ENCODE measurements at places on chromosomes 1 and 21.

DNA sequence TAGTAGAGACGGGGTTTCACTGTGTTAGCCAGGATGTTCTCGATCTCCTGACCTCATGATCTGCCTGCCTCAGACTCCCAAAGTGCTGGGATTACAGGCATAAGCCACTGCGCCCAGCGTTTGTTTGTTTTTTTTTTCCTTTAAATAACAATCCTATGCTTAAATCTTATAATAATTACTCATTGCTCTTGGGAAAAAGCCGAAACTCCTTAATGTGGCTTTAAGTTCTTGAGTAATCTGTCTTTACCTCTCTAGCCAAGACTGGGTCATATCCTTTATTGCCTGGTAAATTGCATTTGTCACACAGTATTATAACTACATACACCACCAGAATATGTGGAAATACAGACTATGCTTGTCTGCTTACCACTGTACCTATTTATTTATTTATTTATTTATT lies 97.1 kb downstream of the MACF1 start:
- no peak for DNase-seq

GRCh38 chr1:36909946-36910725 lies 124.2 kb downstream of the GRIK3 start:
- no peak for DNase-seq

DNA sequence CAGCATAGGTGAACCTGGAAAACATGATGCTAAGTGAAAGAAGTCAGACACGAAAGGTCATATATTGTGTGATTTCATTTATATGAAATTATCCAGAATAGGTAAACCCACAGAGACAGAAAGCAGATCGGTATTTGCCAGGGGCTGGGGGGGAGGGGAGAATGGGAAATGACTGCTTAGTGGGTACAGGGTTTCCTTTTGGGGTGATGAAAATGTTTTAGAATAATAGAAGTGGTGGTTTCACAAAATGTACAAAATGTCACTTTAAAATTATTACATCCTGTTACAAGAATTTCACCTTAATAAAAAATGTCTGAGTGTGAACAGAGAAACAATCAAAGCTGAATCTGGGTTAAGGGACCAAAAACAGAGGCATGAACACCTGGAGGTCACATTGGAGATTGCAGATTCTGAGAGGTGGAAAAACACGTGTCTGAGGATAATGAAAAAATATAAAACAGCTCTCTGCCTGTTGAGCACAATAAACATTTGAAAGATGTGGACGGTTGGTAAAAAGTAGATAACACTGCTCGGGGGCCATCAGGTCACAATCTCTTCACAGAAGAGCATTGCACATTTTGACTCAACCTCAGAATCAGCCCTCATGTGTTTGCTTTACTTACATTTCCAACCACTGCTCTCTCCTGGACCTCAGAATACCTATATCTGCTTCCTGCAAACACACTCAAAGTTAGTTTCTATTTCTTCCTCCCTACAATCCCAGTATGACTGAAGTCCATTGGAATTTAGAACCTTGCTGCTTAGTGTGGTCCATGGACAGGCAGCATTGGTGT lies 3.2 kb downstream of the SLAMF6 start:
- DNase-seq, result no peak

- DNase-seq, result no peak
Measured at GRCh38 chr1:172117800-172118199, 276.5 kb downstream of the DNM3 start.

DNA sequence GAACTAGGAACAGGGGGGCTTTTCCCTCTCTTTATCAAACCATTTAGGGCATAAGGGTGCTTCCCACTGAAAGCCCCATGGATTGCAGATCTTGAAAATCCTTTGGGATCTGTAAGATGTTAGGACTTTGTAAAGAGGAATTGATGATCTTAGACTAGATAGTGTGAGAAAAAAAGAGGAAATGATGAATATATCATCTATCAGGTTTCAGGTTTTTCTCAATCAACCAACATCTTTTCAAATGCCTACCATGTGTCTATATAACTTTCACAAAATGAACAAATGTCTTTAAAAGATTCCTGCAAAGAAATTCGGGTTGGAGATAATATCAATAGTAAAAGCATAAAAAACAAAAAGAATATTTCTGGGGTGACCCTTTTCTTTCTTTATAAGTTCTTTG lies 50.1 kb downstream of the KCNC4 start:
- DNase-seq, result no peak

DNA sequence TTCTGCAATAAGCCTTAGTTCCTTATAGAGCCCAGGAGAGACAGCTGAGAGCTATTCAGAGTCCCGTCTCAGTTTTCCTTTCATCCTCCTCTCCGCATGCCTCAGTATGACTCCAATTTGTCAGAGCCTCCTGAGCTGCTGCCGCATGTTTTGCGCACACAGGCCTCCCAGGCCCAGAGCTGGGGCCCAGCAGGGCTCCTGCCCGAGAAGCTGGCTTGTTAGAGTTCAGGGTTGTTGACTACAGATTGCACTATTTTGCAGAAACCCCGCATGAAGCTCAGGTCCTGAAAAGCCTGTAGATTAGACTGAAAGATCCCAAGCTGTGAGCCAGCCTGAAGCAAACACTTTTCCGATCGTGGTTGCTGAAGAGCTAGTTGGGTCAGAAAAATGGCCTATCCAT lies 51.5 kb downstream of the IGSF5 start:
- peak; percentile 34 for DNase-seq

- DNase-seq, result no peak
Measured at GRCh38 chr1:199298825-199299224, 660.0 kb downstream of the PTPRC start.

DNA sequence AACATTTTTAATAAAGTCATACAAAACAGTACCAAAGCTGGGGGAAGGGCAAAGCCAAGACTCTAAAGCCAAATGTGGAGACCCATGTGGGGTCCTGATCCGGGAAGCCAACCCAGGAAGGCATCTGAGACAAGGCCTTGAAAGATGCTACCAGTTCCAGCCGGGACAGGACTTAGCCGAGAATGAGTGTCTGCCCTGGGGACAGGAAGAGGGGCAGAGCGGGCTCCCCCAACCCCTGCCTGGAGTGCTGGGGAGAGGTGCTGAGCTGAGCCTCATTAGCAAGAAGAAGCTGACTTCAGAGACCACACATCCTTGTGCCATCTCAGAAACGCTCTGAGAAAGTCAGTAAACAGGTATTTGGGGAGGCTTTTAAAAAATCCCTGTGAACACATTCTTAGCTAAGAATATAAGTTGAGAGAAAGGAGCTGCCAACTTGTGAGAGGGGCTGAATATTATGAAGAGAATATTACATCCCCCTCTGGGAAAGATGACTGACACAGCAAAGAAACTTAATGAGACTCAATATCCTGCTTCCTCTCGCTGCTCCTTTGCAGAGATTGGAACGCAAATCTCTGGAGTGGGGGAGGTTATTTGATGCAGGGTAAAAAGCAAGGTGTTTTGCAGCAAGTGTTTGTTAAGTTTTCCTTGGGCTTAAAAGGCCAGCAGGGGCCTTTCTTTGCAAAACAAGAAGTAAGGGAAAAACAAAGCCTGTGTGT lies 103.3 kb upstream of the KCND3 start:
- no peak for DNase-seq

GRCh38 chr1:230858236-230858820 lies 10.0 kb downstream of the C1orf198 start:
- DNase-seq, result no peak

- no peak for DNase-seq
Measured at GRCh38 chr1:170704256-170704655, 40.3 kb downstream of the PRRX1 start.

DNA sequence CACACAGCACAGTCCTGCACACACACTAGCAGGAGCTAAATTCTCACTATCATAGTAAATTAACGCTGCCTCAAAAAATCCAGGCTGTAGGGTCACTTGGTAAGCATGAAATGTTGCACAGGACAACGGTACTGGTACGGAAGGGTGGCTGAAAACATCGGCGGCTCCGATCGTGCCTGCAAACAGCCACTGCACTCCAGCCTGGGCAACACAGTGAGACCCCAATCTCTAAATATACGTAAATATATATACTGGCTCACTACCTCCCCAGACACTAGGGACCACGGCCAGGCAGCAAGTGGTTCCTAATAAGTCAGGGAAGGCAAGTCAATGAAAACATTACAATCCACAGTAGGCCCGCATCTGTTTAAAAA lies 44.3 kb downstream of the GLIS1 start:
- DNase-seq, result no peak

DNA sequence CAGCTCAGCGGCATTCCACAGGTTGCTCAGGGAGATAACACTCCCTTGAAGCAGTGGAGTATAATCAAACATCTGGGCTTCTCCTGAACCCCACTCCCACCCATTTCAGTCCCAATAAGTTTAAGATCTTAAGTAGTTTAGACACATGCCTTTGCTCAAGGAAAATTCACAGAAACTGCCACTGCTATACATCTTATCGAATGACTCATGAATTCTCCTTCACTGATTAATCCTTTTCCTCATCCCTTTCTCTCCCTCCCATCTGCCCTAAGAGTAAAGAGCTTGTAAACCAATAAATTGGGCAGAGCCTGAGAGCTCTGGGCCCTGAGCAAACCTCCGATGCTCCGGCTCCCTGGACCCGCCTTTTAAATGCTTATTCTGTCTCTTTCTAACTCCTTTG lies 10.2 kb downstream of the VN1R5 start:
- no peak for DNase-seq

- no peak for DNase-seq
Measured at GRCh38 chr1:24162201-24162600, 19.3 kb upstream of the IL22RA1 start.

GRCh38 chr21:14064296-14064645 lies 146.5 kb downstream of the LIPI start:
- DNase-seq, result no peak

DNA sequence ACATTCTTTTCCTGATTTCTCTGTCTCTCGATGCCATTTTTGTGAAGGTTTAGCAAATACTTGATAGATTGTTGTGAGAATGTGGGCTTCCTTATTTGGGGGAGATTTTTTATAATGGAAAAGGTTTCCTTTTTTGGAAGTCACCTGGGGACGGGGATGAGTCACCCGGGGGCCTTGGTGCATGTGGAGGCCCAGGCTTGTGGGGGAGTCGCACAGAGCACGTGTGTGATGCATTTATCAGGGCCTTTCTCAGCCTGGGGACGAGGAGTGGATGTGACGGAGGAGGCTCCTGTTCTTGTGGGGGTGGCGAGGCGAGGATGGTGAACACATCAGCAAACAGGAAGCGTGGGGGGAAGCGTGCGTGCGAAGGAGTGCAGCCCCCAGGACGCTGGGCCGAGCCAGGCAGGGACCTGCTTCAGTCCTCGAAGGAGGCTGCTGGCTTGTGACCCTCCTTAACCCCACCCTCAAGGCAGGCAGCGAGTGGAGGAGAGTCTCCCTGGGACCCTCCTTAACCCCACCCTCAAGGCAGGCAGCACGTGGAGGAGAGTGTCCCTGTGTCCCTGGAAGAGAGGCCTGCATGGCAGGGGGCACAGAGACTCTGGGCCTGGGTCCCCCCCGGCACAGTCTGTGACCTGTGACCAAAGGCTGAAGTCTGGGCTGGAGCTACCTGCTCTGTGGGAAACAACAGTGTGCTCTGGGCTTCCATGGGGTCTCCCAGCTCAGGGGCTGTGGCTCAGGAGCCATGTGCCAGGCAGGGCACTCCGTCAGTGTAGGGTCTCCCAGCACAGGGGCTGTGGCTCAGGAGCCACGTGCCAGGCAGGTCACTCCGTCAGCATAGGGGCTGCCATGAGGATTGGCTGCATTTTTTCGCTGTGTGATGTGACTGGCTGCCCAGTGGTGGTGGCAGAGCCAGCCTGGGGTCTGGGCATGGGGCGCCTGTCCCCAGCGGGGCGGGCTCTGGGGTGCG lies 57.2 kb downstream of the AGPAT3 start:
- peak; percentile 40 for DNase-seq

DNA sequence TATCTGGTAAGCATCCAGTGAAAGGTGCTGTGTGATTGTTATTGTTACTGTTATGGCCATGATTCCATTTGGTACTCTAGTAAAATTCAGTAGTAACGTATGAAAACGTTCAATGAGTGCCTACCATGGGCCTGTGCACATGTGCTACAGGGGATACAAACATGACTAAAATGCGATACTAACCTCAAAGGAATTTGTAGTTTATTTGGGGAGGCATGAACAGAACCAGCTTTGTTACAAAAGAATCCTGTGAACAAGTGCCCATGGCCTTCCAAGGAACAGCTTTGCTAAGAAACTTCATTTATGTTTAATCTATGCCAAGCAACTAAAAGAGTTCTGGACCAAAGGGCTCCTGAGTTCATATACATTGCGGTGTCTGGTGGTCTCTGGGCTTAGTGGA lies 28.7 kb downstream of the PTGFR start:
- no peak for DNase-seq

DNA sequence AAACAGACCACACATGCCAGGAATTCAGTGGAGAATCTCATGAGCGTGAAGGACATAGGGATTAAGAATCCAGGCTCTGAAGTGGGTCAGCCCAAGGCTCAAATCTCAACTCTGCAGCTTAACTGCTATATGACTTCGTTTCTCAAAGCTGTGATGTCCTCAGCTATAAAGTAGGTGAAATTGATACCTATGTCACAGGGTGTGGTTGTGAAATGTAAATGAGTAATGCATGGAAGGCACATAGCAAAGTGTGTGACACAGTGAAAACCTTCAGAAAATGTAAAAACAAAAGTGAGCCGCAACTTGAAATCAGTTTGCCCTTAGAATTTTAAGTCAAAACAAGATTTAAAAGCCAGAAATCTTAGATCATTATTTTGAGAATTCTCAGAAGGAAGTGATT lies 145.7 kb upstream of the PRMT6 start:
- DNase-seq, result no peak

GRCh38 chr1:32767641-32768040 lies 49.5 kb downstream of the YARS1 start:
- DNase-seq, result no peak

GRCh38 chr21:31005019-31005418 lies 33.3 kb downstream of the KRTAP19-8 start:
- no peak for DNase-seq

DNA sequence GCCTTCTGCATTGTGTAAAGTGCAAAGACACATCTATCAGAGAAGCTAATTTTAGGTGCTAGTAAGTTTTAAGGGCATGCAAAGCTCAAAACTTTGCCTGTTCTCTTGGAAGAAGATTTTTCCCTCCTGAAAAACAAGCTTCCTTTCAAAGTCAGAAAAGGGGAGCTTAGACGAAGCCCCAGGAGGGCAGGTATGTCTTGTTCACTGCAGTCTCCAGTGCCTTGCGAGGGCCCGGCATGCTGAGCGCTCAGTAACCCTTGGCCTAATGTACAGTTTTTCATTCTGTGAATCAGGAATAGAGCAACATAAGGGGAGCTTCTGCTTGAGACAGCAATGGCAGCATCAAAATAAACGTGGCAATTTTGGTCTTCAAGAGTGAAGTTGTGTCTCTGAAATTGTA lies 35.0 kb downstream of the GALNT2 start:
- DNase-seq, result no peak

Data from ELF-1 (cell line).